Kasumi-1 (cell line): ENCODE measurements at places on chromosomes 6 and 20.

GRCh38 chr6:30044630-30045029 is 16.4 kb upstream of the POLR1H start:
- DNase-seq = no peak

DNA sequence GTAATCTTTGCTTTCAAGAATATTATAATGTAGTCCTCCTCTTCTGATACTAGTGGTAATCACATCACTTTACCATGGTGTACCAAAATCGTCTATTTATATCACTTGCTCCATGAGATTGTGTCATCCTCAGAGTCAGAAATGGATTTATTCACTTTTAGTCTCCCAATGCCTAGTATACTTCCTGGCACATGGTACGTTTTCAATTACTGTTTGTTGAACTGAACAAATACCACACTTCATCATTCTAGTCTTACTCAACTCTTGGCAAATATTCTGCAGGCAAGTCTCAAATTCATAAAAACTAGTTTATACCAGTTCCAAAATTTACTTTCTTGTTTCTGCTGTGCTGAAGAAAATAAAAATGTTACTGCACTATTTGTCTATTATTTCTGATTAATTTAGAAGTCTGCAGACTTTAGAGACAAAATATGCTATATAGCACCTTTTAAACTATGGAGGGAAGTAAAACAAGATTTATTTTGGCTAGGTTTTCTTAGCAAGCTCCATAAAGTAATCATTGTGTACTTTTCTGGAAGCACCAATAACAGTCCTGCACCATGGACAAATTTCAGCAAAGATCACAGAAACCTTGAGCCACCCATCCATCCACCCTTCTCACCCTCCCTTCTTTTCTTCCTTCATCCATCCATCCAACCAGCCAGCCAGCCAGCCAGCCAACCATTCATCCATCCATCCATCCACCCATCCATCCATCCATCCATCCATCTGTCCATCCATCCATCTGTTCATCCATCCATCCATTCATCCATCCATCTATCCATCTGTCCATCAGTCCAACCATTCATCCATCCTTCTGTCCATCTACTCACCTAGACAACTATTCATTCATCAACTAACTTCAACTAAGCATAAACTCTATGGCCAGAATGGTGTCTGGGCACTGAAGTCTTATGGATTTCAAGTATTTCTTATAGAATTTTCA is 102.1 kb upstream of the STMND1 start:
- no peak for DNase-seq

GRCh38 chr6:129866256-129866655 is 5.1 kb upstream of the TMEM244 start:
- no peak for DNase-seq

GRCh38 chr6:161876231-161876630 is 602.4 kb upstream of the AGPAT4 start:
- DNase-seq = no peak

DNA sequence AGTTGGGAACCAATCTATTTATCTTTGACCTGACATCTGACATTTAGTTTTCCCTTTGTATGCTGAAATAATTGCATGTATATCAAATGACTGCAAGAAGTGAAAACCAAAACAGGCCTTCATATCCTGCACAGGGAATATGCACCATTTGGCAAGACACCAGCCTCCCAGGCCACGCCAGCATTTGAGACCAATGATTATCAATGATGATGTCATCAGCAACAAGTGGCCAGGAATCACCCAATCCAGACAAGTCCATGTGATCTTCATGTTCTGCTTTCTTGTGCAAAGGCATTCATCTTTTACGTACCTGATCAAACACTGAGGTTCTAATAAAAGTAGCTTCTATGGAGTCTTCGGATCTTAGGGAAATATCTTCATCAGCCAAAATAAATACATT is 107.4 kb upstream of the TENT5A start:
- no peak for DNase-seq

DNA sequence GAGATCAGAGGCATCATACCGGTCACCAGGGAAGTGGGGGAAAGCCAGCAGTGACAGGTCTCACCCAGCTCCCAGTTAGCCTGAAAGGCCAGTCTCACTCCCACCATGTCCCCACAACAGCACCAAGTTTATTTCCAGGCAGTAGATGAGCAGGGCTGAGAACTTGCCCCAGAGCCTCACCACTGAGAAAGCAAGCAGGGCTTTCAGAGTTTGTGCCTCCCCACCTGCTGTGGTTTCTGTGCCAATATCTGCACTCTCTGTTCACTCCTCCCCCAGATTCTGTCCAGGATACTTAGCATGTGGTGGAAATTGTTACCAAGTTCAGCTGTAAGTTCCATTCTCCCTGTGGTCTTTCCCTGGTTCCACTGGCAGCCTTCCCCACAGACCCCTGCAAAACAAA is 255.0 kb upstream of the HTR1E start:
- DNase-seq = no peak

DNA sequence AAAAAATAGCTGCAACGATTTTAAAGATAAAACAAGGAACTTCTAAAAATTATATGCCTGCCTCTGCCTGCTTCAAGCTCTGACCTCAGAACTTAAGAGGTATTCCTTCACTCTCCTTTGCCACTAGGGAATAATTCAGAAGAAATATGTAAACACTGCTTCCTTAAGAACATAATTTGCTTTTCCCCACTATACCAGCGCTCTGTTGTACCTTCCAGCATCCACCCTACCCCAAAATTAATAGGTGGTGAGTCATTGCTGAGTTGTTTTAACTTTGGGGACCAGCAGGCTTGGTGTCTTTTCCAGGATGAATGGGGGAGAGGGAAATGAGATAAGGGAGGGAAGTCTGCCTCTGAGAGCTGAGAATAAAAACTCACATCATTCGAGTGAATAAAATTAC is 107.7 kb upstream of the ATXN1 start:
- DNase-seq = no peak

DNA sequence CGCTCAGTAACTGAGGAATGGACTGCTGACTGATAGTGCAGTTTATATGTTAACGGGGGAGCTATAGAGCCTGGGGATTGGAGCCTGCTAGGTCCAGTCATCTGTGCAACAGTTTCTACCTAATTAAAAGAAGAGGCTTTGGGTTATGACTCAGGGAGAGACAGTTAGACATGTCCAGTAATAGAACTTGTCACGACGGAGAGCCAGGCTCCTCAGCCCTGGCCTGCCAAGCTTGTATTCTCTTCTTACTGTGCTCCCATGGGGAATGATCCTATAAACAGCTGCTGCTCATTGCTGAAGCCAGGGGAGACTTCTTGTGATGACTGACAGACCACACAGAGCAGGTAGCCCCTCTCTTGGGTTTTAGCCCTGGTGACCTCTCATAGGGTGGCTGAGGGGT is 69.3 kb downstream of the SYNJ2 start:
- DNase-seq = no peak

DNA sequence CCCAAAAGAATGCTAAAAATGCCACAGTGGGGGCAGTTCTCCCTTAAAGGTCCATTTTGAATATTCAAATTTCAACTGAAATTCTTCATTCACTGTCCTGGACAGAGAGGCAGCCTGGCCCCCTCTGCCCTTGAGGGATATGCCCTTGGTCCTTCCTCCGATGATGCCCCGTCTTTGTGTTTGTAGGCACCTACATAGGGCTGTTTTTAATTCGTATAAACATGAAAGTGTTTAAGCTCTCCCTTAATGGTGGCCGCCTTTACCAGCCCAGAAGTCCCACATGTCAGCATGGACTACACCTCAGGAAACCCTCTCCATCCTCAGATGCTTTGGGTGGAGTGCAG is 70.2 kb downstream of the SSR1 start:
- no peak for DNase-seq

DNA sequence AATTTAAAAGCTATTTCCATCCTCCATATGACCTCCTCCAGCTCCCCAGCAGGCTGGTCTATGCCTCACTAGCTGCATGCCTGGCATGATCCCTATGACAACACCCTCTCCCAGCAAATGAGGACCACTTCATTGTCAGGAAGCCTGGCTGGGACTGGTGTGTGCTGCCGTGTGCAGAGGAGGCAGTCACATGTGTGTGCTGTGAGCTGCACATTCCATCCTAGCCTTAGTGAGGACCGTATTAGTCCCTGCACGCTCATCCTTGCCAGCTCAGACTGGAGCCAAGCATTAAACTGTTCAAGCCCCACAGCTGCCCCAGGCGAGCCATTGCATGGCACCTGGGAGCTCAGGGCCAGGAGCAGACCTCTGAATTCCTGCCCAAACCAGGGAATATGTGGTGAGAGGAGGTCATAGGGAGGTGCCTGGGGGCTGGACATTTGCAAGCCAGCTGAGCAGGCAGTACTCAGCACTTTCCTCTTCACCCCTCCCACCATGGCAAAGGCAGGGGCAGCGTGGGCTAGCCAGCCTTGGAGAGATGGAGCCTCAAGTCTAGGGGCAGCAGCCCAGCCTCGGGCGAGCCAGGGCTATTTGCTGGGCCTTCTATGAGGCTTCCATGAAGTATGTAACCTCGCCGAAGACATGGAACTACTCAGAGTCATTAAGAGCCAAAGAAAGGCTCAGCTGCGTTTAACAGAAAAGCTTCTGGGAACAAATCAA is 8.7 kb upstream of the CCN5 start:
- no peak for DNase-seq

DNA sequence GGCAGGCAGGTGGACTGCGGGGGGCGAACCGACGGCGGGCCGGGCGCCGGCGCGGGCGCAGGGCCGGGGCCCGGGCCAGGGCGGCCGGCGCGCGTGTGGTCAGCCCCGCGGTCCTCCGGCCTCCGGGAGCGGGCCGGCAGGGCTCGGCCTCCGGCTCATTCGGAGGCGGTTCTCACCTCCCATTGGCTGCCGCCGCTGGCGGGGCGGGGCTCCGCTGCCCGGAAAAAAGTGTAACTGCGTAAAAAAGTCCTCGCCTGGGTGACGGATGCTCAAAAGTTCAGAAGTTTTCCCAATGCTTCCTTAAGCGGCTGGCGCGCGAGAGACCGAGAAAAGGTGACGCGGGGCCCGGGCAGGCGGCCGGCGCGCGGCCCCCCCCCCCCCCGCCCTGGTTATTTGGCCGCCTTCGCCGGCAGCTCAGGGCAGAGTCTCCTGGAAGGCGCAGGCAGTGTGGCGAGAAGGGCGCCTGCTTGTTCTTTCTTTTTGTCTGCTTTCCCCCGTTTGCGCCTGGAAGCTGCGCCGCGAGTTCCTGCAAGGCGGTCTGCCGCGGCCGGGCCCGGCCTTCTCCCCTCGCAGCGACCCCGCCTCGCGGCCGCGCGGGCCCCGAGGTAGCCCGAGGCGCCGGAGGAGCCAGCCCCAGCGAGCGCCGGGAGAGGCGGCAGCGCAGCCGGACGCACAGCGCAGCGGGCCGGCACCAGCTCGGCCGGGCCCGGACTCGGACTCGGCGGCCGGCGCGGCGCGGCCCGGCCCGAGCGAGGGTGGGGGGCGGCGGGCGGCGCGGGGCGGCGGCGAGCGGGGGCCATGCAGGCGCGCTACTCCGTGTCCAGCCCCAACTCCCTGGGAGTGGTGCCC is at the start of gene FOXC1:
FOXC1 (plus strand) TSS at position 268 of the 849 bp plus-strand sequence; CDS start at position 799, 531 bp downstream.
- DNase-seq = peak; percentile 31

DNA sequence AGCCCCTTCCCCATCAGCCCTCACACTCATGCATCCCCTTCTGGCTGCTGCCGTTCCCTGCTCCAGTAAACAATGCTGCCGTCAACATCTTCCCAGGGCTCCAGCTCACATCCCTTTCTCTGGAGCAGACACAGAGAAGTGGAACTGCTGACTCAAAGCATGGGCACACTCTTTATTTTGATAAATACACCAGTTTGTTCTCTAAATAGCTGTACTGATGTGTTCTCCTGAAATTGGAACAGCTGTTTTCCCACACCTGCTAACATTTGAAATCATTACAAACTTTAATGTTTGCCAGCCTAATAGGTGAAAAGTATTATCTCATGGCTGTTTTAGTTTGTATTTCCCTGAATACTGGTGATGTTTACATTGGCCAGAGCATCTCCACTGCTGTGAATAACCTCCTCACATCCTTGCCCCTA is 102.1 kb upstream of the NXT1 start:
- DNase-seq = no peak

DNA sequence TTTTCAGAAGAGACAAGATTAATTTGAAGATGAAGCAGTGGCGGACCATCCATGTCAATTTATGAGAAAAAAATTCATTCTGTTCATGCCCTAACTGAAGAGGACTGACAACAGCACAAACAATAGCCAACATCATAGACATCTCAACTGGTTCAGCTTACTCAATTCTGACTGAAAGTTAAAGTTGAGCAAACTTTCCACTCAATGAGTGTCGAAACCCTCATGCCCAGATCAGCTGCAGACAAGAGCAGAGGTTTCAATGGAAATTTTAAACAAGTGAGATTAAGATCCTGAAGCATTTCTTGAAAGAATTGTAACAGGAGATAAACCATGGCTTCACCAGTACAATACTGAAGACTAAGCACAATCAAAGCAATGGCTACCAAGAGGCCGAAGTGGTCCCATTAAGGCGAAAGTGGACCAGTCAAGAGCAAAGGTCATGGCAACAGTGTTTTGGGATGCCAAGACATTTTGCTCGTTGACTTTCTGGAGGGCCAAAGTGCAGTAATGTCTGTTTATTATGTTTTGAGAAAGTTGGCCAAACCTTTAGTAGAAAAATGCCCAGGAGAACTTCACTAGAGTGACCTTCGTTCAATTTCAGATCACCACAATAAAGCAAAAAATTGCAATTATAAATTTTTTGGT is 6.1 kb upstream of the SFT2D1 start:
- no peak for DNase-seq

DNA sequence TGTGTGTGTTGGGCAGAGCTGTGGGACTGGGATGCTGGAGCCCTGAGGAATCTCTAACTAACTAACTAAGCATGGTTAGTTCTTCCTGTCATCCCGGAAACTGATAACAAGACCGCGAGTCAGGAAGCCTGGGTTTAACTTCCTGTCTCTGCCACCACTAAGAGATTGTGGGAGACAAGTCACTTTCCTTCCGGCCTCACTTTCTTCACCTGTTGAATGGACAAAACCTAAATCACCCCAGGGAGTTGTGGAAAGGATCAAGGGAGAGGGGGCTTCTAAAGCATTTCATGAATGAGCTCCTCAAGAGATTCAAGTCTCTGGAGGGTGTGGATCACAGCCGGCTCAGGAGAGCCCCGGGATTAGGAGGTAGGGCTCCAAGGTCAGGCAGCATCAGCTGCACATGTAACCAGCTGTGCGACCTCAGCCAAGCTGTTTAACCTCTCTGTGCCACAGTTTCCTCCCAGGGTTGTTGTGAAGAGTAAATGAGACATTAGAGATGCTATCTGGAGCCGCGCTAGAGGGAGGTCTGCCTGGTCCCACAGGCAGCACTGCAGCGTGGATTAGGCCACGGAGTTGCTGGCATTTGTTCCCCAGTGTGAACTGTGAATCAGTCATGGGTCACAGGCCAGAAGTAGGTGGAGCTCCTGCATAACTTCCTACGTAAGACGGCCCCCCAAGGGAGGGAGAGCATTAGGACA is 105.1 kb downstream of the TOX2 start:
- no peak for DNase-seq

DNA sequence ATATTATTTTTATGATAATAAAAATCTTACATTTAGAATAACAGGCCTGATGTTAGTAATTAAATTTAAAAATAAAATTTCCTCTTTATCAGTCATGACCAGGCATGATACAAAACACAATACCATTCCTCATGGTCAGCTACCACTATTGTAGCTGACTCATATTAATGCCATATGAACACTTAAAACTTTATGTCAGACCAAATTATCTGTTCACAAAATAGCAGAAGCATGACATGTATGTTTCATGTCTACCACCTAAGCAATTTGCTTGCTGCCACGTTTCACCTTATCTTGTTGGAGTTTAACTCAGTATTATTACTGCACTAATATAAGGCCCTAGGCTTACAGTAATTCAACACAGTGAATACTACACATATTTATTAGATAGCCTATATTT is 65.7 kb downstream of the HTR1B start:
- DNase-seq = no peak
